ENCODE measurements at places on chromosomes 11 and 22.

DNA sequence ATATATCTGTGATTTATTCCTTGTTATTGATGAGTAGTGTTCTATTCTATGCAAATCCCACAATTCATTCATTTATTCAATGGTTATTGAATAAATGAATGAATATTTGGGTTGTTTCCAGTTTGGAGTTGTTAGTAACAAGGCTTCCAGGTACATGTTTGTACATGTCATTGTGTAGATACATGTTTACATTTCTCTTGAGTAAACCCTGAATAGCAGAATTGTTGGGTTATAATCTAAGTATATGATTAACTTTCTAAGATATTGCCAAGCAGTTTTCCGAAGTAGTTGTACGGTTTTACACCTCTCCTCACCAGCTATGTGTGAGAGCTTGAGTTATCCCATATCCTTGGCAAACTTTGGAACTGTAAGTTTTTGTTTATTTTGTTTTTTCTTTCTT, 18.5 kb upstream of the OR8G1 start:
- no peak for DNase-seq

- DNase-seq, result peak; percentile 68
Observed at GRCh38 chr11:66744485-66745355, 15.7 kb upstream of the SPTBN2 start.

DNA sequence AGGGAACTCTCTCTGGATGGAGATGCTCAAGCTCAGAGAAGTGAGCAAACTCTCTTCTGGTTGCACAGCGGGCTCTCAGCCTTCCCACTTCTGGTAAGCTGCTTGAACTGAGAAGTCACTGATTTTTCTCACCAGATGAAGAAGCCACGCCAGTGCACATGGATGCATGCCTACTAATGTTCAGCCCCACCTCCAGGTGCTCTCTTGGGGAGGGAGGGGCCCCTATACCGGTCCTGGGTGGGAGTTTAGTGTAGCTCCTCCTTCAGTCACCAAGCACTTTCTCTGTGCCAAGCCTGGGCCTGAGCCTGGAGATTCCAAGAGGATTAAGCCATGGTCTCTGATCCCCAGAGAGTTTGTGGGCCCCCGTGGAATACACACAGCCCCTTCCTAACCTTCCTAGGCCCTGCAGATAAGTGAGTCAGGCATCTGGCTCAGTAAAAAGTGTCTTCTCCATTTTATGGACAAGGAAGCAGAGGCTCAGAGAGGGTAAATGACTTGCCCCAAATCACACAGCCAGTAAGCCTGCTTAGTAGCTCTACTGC, 142.2 kb downstream of the ST3GAL4 start:
- DNase-seq, result peak; percentile 36

GRCh38 chr22:42892156-42892555, 35.1 kb upstream of the ARFGAP3 start:
- DNase-seq, result no peak

GRCh38 chr11:65553301-65554001, 4.7 kb downstream of the LTBP3 start:
- DNase-seq, result no peak

DNA sequence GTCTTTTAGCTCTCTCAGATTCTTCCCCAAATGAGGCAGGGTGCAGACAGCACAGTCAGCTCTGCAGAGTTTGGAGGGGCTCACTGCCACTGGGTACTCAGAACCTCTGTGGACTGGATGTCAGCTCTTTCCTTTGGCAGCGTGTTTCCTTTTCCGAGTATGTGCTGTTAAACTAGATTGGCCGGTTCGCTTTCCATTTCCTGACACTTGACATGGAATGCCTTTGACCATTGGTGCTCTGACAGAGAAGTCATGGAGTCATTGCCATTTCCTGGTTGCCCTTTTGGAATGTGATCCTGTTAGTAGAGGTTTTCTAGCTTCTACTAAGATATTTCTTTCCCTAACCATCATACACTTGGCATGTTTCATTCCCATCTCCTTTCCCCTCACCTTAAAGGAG, 86.7 kb downstream of the SWAP70 start:
- DNase-seq, result no peak

GRCh38 chr11:119062779-119063178, 4.8 kb upstream of the VPS11 start:
- DNase-seq, result peak; percentile 37

- DNase-seq, result peak; percentile 86
Observed at GRCh38 chr11:73335204-73335923, 27.3 kb downstream of the ARHGEF17 start.

DNA sequence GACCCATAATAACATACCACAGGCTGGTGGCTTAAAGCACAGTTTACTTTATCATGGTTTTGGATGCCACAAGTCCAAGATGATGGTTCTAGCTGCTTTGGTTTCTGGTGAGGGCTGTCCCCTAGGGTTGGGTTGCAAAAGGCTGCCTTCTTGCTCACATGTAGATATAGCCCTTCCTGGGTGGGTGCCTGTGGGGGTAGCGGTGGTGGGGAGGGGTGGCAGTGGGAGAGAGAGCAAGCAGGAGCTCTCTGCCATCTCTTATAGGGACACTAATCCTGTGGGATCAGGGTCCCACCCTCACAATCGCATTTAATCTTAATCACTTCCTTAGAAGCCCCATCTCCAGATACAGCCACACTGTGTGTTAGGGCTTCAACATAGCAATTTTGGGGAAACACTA, 245.0 kb downstream of the TBC1D22A start:
- DNase-seq, result no peak

- DNase-seq, result no peak
Observed at GRCh38 chr11:65434667-65435410, 12.2 kb downstream of the NEAT1 start.

DNA sequence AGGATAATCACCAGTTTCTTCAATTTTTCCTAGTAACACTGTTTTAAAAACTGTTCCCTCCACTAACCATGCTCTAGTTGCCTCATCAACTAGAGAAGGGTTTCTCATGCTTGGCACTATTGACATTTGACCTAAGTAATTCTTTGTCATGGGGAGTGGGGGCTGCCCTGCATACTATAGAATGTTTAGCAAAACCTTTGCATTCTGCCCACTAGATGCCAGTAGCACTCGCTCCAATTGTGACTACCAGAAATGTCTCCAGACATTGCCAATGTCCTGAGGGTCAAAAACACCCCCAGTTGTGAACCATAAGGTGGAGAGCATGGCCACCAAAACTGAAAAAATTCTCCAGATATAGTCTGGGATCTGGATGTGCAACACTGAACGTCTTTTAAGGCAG, 27.6 kb upstream of the BMAL1 start:
- peak; percentile 52 for DNase-seq

GRCh38 chr11:44563711-44564110, 1.8 kb upstream of the CD82 start:
- DNase-seq, result peak; percentile 90

DNA sequence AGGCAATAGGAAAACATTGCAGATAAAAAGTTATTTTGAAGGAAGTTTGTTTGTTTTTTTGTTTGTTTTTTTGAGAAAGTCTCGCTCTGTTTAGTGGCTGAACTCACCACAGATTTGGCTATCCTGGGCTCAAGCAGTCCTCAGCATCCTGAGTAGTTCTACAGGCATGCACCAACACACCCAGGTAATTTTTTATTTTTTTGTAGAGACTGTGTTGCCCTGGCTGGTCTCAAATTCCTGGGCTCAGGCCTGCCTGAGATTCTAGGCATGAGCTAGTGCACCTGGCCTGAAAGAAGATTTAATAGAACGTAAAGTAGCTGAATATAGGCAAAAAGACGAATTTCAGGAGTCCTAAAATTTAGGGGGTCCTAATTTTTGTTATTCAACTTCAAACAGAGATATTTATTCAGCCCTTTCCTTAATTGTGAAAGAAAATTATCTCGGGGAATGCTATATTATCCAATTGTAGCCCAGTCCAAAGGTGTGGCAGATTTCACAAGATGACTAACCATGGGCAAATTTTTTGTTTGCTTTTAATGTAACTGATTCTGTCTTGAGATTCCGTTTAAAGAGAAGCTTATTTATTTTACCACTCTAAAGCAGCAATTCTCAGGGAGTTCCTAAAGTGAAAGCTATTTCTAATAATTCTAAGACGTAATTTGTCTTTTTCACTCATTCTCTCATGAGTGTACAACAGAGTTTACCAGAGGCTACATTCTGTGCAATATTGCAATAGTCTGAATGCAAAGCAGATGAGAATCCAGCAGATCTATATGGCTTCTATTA, 940 bp downstream of the IL18 start:
- DNase-seq, result peak; percentile 60

GRCh38 chr11:116678887-116679286, 93.9 kb downstream of the BUD13 start:
- DNase-seq, result no peak

GRCh38 chr11:17416492-17416891, 28.0 kb upstream of the KCNJ11 start:
- DNase-seq, result no peak

- peak; percentile 49 for DNase-seq
Observed at GRCh38 chr22:48089601-48090331, 1327.3 kb downstream of the TBC1D22A start.

Data from fibroblast of skin of back (primary cell).